ENCODE measurements at places on chromosomes 4 and X. TPM values are rescaled to one million over a fixed set of nuclear protein-coding genes. Genes with fewer than 3 reads are reported as not detected.

DNA sequence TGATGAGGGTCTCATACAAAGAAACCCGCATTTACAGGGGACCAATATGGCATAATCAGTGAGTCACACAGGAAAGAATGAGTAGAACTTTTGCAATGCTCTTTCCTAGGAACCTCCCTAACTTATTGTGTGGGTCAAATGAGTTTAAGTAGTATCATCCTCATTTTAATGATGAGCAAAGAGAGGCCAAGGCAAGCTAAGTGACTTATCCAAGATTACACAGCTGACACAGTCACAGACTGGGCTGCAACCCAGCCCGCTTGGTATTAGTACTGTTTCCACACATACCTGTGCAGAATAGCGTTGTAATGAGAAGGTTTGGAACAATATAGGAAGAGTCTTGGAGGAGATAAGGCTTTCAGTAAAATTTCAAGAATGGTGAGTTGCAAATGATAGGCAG is 91.0 kb upstream of the PPP1R2C start:
- H3K27me3 ChIP-seq: no peaks in the 10 kb centered on the region
- H3K27ac ChIP-seq: no peak overlapping the region
- no peaks in the 10 kb centered on the region for H3K4me1 ChIP-seq

DNA sequence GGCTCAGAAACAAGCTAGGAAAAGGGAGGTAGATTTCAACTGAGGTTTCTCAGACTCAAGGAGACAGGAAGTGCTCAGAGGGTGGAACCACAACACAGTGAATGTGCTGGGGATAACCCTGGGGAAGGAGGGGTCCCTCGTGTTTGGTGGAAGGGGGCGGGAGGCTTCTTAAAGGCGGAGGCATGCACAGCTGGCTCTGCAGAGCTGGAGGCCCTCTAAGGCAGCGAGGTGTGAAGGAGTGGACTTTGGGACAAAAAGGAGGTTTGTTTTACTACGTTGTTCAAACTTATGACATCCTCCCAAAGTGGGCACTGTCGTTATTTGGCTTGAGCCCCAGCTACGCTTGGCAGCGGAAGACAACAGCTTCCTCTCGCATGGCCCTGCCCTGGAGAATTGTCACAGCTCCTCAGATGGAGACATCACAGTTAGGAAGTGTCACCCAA is 21.7 kb upstream of the MTM1 start:
- no peaks in the 10 kb centered on the region for H3K27me3 ChIP-seq
- H3K4me3 ChIP-seq: no peak overlapping the region
- DNase-seq: no peak
- H3K36me3 ChIP-seq: no peaks in the 10 kb centered on the region
- peak overlapping the region; percentile 75 for H3K27ac ChIP-seq

GRCh38 chr4:146175541-146176453 is at the start of gene LSM6:
Gene LSM6 (plus strand): TSS chr4:146175718. CDS start chr4:146182922, 7,204 bp downstream.
- no peaks in the 10 kb centered on the region for H3K27me3 ChIP-seq
- DNase-seq: peak; percentile 96
- H3K4me1 ChIP-seq: peaks cover 49% of the 10 kb centered on the region
- H3K27ac ChIP-seq: peak within 1 kb of the TSS; percentile 93

GRCh38 chr4:126766241-126766640 is 866.5 kb upstream of the INTU start:
- no peaks in the 10 kb centered on the region for H3K36me3 ChIP-seq
- H3K4me1 ChIP-seq: no peaks in the 10 kb centered on the region
- no peak overlapping the region for H3K27ac ChIP-seq
- no peak overlapping the region for H3K4me3 ChIP-seq
- no peak for DNase-seq

- H3K27me3 ChIP-seq: no peaks in the 10 kb centered on the region
- H3K27ac ChIP-seq: no peak overlapping the region
- no peak overlapping the region for H3K4me3 ChIP-seq
- no peaks in the 10 kb centered on the region for H3K36me3 ChIP-seq
- peaks cover 51% of the 10 kb centered on the region for H3K4me1 ChIP-seq
- DNase-seq: no peak
Observed at GRCh38 chr4:122163767-122164166, 11.6 kb downstream of the BLTP1 start.

- peaks cover 34% of the 10 kb centered on the region for H3K4me1 ChIP-seq
- H3K36me3 ChIP-seq: peaks cover 45% of the 10 kb centered on the region
- no peak overlapping the region for H3K4me3 ChIP-seq
Observed at GRCh38 chrX:154430916-154431315, 2.4 kb downstream of the ATP6AP1 start.

GRCh38 chr4:118910221-118910620 is 21.6 kb downstream of the SYNPO2 start:
- DNase-seq: no peak
- no peaks in the 10 kb centered on the region for H3K27me3 ChIP-seq
- peak overlapping the region; percentile 68 for H3K27ac ChIP-seq
- no peaks in the 10 kb centered on the region for H3K36me3 ChIP-seq
- H3K4me1 ChIP-seq: peaks cover 19% of the 10 kb centered on the region

HPGDS gene
- total RNA-seq: 26.4 TPM

PLP1 gene
- total RNA-seq: 2.3 TPM

BCAP31 gene
- total RNA-seq: 93.5 TPM

ANOS1 gene
- not detected for total RNA-seq

MAD2L1 gene
- 0.87 TPM for total RNA-seq
